ENCODE measurements at places on chromosomes 1 and 21.

- DNase-seq, result no peak
These were observed 58.0 kb downstream of the SDCCAG8 start for GRCh38 chr1:243313635-243314536.

DNA sequence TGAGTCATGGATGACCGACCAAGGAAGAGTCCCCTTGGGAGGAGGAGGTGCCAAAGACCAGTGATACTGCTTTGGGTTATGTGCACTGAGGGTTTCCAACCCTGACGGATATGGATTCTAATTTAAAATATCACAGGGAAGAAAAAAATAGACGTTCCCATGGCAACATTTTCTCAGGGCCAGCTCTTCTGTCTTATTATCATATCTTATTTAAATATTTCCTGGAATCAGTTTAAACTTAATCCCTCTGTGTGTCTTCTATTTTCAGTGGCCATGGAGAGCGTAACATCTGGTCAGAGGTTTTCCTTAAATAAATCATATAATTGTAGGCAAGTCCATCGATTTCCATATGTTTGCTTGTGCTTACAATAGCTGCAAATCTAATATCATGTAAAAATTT lies 205.4 kb upstream of the FMN2 start:
- no peak for DNase-seq

GRCh38 chr21:45983981-45984551 lies 2.5 kb downstream of the COL6A1 start:
- DNase-seq, result no peak

GRCh38 chr1:89762386-89762778 lies 58.5 kb upstream of the LRRC8D start:
- DNase-seq, result no peak

- no peak for DNase-seq
These were observed 45.1 kb downstream of the FYB2 start for GRCh38 chr1:56774067-56774609.

DNA sequence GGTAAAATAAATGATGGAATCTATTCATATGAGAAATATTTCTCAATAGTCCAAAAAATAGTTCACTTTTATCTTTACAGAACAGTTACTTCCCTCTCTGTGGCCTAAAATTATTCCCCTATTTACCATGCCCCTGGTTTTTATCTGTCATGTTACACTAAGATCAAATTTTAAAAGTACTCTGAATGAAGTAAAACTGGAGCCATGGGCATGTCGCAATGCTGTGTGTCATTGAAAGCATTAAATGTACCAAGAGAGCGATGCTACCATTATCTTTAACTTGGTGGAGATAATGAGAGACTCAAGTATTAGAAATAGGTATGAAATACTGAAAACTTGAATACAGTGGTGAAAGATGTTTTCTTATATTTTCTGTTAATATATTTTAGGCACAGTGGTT lies 146.2 kb downstream of the KCNT2 start:
- DNase-seq, result no peak

GRCh38 chr1:3495776-3496745 lies 41.6 kb downstream of the ARHGEF16 start:
- DNase-seq, result no peak

DNA sequence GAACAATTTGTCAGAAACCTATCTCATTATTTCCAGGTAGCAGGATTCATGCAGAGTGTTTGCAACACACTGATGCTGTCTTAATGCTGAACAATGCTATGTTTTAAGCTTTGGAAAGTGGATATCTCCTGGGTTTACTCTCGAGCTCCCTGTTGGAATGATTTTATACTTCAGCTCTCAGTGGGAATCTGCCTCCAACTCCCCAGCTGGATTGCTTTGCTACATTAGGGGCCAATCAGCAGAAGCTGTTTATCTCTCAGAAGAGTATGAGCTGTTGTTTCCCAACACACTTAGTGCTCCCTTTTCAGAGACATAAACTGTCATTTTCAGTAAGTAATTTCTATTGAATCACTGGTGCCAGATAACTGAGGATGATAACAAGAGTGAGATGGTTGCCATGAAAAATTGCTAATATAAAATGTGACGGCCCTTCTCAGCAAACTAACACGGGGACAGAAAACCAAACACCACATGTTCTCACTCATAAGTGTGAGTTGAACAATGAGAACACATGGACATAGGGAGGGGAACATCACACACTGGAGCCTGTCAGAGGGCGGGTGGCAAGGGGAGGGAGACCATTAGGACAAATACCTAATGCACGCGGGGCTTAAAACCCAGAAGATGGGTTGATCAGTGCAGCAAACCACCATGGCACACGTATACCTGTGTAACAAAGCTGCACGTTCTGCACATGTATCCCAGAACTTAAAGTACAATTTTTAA lies 265.9 kb upstream of the RUNX1 start:
- no peak for DNase-seq

DNA sequence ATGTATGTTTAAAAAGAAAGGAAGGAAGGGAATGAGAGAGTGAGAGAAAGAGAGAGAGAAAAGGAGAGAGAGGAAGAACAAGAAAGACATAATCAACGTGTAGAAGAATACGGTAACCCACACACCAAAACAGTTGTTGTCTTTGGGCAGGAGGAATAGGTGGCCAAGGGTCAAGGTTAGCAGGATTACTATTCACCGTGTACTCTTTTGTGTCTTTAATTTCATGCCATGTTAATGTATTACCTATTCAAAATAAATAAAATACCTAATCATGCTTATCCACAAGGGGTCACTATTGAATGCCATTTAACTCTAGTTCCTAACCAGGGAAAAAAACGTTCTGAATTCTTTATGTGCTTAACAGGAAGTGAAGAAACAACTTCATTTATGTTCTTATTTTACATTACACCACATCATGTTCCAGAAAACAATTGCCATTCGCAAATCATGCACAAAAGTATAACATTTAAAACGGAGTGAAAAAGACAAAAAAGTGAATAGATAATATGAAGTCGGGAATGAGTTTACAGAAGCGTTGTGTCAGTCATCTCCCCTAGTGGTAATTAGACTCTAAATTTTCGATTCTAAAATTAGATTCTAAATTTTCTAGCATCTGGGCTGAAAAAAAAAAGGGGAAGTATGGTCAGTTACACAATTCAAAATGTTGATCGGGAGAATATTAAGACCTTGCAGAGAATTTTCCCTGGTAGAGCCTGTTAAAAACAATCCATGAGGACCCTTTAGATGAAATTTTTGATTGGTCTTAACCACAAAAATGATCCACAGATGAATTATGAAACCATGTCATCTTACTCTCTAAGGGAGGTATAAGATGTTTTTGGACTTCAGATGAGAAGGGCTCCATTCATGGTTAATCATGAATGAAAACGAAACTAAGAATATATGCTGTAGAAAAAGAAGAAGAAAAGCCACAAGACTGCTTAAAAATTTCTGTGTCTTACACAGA lies 700 bp upstream of the KMO start:
- DNase-seq, result no peak

DNA sequence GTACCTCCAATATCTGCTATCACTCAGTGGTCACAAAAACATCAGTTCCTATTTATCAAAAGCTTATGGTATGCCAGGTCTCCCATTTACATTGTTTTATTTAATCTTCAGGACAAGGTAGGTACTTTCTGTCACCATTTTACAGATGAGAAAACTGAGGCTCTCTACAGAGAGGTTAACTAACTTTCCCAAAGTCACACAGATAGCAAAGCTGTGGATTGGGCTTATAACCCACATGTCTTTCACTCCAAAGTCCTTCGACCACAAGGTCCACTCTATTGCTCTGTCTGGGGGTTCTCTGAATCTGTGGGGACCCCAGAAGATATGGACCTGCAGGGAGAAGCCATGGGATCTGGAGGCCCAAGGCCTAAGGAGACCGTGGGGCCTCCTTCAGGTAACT lies 26.6 kb upstream of the EPS8L3 start:
- DNase-seq, result no peak

DNA sequence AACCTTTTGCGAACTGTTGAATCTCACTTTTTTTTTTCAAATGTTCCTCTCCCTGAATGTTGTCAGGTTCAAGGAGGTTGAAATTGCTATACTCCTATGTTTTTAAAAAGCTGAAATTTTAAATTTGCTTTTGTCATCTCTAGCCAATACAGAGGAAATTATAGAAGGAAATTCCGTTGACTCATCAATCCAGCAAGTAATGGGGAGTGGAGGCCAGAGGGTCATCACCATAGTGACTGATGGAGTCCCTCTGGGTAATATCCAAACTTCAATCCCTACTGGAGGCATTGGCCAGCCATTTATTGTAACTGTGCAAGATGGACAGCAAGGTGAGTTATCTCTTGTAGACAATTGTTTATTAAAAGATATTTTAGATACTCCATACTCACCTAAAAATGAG lies 36.3 kb downstream of the GABPB2 start:
- DNase-seq, result no peak

GRCh38 chr1:7594714-7595295 lies 176.3 kb upstream of the VAMP3 start:
- no peak for DNase-seq

DNA sequence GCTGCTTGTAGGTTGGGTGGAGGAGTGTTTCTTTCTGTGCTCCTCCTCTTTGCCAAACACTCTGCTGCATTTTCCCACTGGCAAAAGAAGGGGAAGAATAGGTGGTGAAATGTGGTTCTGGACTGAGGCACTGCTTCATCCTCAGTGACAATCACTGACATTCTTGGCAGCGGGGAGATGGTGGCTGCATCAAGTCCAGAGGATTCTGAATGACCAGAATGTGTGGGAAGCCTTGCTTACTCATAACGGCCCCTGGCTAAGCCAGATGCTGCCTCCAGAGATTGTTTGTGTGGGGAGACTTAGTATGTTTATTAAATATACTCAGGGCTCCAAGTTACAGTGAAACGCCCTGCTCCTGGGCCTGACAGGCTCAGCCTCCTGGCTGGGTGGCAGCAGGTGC lies 160.3 kb downstream of the CACNA1E start:
- no peak for DNase-seq

DNA sequence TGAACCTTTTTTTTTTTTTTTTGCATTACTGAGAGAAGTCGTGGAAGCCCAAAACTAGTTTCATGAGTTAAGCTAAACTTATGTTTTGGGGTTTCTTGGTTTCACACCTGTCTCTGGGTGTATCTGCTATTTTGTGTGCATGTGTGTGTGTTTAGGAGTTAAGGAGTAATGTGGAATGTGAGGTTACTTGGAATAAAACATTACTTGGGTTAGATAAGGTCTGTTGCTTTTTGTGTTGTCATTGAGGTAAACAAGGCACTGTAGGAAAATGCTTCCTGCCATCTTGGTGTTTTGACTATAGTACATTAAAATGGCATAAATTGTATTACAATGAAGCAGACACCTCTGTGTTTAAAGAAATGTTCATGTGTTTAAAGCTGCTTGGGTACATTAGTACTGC lies 2.9 kb downstream of the TENT5C start:
- DNase-seq, result no peak

DNA sequence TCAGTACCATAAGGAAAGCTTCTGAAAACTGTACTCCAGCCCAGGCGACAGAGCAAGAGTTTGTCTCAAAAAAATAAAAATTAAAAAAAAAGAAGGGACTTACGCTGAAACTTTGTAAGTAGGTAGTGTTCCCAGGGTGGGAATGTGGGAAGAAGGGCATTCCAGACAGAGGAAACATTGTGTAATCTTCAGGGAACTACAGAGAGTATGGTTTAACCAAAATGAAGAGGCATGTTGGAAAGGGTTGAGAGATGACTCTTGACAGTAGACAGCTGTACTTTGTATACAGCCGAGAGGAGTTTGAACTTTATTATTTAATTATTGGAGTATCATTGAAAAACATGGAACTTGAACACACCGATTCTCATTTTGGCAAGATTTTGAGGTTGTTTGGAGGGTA lies 43.0 kb downstream of the PPP2R5A start:
- DNase-seq, result no peak

GRCh38 chr1:108884968-108885367 lies 8.2 kb downstream of the GPSM2 start:
- no peak for DNase-seq

GRCh38 chr1:155977690-155978324 lies 540 bp downstream of the ARHGEF2 start:
- DNase-seq, result no peak

DNA sequence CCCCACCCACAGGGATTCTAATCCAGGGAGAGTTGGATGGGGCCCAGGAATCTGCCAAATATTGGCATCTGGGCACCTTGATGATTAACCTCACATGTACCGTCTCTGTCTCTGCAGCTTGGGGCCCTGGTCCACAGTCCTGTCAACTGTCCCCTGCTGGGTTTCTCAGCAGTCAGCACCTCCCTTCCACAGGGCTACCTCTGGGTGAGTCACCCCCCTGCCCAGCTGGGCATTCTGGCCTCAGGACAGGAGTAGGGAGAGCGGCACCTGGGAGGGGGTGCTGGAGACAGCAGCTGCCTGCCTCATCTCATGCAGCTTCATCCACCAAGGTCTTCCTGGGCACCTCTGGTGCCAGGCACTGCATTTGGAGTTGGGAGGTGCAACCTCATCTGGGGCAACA lies 100.6 kb upstream of the ACTL8 start:
- no peak for DNase-seq

- DNase-seq, result no peak
These were observed 7.8 kb upstream of the PINK1 start for GRCh38 chr1:20625176-20626097.

DNA sequence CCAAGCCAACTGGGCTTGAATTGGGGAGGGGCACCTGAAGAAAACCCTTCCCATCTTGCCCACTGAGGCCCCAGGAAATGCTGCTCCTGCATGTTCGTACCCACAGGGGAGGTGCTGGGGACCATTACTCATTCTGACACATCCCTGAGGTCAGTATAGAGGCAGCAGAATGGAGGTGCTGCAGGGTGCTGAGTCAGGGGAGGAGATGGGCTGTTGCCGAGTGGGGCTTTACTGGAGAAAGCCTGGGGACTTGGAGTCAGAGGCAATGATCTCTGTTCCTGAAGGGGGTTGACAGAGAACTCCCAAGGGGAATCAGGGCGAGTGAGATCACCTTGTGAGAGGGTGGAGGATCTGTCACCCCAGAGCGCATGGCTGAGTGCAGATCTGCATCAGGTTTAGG lies 40.2 kb upstream of the KCNA10 start:
- DNase-seq, result no peak

DNA sequence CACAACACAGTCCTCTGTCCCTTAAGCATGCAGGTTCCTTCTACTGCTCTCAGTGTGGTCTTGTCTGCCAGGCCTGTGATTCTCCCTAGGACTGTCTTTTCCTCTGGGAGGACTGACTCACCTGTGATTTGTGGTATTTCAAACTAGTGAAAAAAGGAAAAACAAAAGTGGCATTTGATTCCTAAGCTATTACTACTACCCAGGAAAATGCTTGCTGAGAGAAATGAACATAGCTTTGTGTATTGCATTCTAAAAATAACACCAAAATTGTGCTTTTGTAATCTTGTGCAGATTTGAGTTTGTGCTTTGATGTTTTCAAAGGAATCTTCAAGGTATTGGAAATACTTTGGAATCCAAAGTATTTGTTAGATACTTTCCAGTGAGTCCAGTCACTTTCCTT lies 57.0 kb downstream of the GPR161 start:
- no peak for DNase-seq

DNA sequence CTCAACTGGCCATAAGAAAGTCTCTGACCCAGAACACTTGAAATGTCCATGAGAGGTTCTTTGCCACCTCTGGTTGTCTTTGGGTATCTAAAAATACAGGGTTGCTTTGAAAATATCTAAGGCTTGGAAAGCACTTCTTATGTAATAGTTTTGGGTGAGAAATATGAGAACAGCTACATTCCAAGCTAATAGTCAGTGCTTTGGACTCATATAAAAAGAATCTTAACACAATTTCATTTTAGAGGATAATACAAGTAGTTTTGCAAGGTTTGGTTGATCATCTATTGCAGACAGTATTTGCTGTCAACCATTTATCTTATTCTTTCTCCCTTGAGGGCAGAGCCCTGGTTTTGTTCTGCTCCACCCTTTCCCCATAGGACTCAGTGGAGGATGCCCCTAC lies 207.5 kb downstream of the KCNK2 start:
- DNase-seq, result no peak
